SJCRH30 (cell line): ENCODE measurements at places on chromosomes 5 and 9. TPM values are rescaled to one million over a fixed set of nuclear protein-coding genes. Genes with fewer than 3 reads are reported as not detected.

DNA sequence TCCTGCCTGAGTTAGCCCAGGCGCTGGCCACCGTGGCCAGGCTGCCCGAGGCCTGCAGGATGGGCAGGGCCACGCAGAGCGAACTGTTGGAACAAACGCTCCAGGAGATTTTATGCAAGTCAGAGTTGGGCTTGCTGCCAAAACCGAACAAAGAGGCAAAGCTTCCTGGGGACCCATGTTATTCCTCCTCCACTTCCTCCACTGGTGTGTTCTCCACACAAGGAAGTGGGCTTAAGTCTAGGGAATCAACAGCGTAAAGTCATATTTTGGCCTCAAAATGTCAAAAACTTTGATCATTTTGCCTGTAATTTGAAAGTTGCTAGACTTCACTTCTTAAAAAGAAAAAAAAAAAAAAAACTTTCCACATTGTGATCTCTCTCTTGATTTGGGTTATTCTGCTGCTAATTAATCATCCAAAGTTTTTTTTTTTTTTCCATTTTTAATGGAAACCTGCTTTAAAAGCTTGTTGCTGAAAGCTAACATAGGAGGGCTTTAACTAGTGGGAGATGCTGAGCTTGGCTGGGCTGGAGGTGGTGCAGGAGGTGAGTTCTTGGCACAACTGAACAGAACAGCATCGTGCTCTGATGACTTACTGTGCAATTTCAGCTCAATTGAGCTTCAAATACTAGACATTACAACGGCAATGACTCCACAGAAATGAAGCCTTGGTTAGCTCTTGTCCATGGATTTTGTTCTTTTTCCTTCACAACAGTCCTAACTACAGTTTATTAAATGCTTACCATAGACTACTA lies 73.0 kb downstream of the PTPDC1 start:
- peak; percentile 92 for DNase-seq

DNA sequence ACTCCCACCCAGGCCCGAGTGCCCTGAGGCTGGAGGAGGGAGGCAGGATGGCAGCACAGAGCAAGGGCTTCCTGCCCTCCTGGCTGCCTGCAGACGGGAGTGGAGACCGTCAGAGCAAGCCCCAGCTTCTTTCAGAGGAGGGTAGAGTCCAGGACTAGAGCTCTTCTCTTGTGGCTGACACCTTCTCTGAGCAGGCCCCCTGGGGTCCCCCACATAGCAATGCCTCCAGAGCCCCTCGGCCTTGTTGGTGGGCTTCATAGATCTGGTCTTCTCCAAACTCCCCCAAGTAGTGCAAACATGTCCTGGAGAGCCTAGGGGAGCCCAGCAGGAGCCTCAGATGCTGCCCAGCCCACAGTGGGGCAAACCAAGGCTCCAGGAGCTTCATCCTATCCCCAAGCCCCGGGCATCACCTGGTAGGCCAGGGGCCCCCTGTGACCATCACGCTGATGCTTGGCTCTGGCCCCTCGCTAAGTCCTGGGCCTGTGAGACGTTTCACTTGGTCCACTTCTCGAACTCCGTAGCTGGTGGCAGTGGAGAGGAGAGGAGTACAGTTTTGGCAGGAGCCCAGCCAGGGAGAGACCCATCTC lies 2.0 kb downstream of the MZB1 start:
- DNase-seq: no peak

Gene TOR2A
- total RNA-seq: 3.9 and 5.8 TPM in 2 replicates

DNA sequence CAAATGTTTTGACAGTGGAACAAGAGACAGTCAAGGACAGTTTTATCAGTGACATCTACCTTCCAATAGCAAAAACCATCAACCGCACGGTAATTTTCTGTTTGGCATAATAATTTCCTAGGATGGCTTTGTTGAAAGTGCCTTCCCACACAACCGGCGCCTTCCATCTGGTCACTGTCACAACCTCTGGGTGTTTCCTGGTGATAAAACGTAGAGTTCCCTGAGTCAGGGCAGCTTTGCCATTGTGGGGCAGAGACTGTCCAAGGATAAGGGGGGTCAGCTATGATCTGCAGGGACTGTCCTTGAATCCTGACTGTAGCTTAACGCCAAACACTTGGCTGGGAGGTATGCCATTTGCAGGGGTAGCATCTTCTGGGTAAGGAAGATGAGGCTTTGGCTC lies 47.6 kb downstream of the GGTA1 start:
- no peak for DNase-seq

GRCh38 chr9:131982671-131983239 lies 96.9 kb downstream of the MED27 start:
- no peak for DNase-seq

- no peak for DNase-seq
Observed at GRCh38 chr5:146944764-146945616, 66.4 kb upstream of the PPP2R2B start.

DNA sequence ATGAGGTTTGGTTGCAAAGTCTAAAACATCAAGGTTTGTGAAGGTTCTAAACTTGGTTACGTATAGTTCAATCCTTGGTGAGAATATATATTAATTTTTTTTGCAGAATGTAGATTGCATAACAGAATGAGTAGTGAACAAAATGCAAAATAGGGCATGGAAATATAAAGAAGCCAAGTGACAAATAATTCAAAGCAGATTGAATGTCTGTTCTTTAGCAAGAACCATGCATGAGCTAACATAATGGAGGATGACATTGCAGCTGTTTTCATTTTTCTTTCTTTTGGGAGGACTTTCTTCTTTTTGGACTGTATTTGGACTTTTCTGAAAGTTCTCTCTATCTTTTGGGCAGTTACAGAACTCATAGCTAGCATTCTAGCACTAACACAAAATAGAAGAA lies 194.8 kb upstream of the MRPS30 start:
- no peak for DNase-seq

GRCh38 chr5:87836696-87837095 lies 424.0 kb upstream of the CCNH start:
- DNase-seq: no peak

Gene HRH2
- total RNA-seq: 0.15 TPM in 1 of 2 replicates, not detected in the other

DNA sequence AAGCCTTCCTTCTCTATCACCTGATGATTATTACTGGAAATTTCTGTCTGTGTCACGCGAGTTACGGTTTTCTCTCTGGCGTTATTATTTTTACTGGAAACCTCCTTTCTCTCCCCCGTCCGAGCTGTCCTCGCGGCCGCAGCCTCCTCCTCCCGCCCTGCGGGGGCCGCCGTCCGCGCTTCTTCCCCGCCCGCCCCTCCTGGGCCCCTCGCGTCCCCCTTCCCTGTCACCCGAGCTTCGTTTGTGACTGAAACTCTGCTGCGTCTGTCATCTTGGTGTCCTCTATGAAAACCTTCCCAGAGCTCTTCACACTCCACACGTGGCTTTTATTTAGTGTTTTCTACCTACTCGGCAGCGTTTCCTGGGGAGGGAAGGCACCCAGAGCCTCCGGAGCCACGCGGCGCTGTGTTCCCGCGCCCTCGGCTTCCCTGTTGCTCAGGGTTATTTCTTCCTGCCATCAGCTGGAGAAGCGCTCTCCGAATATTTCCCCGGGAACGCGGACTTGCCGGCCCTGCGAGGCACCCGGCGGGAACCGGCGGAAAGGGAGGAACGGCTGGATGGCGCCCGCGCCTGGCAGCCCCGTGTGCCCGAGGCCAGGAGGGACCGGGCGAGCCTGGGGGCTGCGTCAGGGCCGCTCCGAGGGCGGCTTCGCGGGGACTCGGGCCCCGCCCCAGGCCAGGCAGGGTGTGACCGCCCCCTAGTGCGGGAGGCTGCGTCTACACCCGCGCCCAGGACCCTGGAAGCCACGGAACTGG lies 33.9 kb downstream of the TRIP13 start:
- no peak for DNase-seq

DNA sequence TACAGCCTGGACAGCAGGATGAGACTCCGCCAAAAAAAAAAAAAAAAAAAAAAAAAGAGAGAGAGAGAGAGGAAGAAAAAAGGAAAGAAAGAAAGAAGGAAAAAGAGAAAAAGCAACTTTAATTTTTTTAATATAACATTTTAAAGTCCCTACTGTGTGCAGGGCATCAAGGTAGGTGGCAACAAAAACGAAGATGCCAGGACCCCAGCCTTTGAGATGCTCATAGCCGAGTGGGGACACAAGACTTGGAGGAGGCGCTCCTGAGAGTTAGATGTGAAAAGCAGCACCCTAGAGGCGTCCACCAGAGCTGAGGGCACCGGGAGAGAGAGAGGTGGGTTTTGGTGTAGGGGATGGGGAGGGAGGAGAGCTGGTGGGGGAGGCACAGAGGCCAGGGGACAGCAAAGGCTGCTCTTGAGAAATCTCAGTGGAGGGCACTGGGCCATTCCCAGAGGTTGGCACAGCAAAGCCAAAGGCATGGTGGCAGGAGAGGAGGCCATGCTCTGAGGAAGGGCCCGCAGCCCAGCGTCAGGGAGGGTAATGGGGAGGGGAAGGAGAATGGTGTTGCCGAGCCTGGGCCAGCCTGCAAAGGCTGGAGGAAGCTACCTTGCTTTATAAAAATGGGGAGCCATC lies 135.6 kb downstream of the C9orf50 start:
- DNase-seq: no peak

- DNase-seq: no peak
Observed at GRCh38 chr5:84130006-84130580, 254.6 kb downstream of the EDIL3 start.

GRCh38 chr5:122680623-122681350 lies 94.1 kb upstream of the SNX2 start:
- DNase-seq: no peak

Gene HSPB3
- total RNA-seq: 0.51 and 0.86 TPM in 2 replicates

DNA sequence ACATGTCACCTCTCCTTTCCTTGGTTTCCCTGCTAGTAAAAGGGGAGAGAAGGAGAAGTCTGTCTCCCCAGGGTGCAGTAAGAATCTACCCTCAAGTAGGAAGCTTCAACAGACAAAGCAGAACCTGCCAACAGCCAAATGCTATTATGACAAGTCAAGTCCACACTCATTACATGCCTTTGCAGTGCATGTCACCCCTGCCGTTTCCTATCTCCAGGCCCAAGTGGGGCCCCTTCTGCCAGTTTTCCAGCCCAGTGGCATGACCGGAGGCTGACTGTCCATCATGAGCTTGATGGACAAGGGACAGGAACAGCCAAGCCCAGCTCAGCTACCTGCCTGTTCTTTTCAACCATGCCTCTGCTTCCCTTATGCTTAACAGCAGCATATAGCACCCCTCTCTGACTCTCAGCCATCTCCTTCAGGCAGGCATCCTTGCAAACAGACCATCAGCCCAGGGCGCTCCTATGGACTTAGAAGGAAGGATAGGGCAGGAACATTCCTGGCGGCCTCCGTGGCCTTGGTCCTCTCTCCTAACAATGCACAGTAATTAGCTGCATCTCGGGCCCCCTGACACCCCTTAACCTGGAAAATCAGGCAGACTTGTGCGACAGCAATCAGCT lies 107.2 kb upstream of the RAD23B start:
- no peak for DNase-seq

DNA sequence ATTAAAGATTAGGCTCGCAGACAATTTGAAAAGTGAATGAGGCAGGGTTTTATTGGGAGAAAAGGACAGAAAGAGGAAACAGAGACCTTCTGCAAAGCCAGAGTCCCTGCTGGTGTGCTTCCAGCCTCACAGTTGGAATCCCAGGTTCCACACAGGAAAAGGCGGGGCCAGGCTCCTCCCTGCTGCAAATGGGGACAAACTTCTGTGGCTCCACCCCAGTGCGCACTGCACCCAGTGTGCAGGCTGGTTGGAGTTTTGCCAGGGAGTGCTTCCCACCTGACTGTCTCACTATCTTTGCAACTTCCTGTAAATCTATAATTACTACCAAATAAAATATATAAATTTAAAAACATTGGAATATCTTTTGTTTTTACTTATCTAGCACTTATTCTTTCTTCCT lies 386.0 kb upstream of the GRIN3A start:
- no peak for DNase-seq

DNA sequence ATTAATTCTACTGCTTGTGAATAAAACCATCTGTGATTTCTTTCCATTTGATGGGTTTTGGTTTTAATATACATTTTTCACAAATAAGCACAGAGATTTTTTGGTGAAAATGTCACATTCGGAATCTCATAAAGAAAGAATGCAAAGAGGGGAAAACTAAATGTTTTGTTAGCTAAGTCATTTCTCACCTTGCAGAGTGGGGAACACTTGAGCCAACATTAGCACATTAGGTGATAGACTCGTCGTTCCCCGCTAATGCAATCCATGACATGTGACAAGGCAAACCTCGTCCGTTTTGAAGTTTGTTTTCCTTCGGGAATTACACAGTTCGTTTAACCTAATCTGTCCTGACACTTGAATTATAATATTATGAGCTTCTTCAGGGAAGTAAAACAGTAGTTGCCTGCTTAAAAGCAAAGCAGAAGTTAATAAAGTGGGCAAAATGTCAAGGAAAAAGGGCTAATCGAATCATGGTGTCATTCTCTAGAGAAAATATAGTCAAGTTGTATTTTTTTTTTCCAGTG lies 95.8 kb upstream of the LMX1B start:
- DNase-seq: no peak

GRCh38 chr5:28374492-28374967 lies 1336.1 kb upstream of the CDH9 start:
- DNase-seq: peak; percentile 9

- DNase-seq: no peak
Observed at GRCh38 chr5:159038907-159039306, 60.8 kb downstream of the EBF1 start.

DNA sequence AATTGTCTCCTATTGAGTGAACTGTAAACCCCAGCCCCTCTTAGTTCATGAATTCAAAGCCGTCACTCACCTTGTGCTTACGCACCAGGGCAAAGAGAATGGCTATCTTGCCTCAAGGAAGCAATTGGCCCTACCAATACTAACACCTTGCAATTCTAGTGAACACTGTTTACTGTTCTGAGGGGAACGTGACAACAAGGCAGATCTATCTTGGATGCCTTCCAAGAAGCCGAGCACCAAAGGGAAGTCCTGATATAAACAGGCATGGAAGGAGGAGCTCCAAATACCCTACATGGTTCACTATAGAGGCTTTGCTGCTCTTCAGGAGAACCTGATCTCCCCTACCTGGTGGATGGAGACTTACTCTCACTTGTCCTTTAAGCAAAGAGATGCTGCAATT lies 1.7 kb upstream of the PLPPR1 start:
- peak; percentile 43 for DNase-seq

- DNase-seq: peak; percentile 54
Observed at GRCh38 chr9:129884220-129885017, 49.2 kb downstream of the USP20 start.

DNA sequence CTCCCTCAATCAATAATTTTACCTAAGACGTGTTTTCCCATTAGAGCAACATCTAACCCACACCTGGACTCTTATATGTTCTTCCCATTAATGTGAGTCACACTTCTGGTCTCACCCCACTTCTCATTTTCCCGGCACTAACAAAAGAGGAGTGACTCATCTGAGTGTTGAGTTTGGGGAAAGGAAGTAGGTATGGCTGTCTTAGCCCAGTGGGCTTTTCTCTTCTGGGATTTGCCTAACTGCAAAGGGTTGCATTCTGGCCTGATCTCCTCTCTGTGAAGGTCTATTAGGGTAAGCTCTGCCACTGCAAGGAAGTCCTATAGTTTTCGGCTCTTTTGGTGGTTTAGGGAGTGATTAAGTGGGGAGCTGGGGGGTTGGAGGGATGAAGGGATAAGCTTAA lies 195.6 kb downstream of the KIAA0825 start:
- no peak for DNase-seq

Gene FBXL7
- 13.6 and 15.1 TPM in 2 replicates for total RNA-seq

GRCh38 chr9:34637356-34638137 lies at the start of gene SIGMAR1:
SIGMAR1 (minus strand) TSS chr9:34637787; CDS start chr9:34637697, 90 bp downstream.
- peak; percentile 92 for DNase-seq

Gene MOB3B
- total RNA-seq: 0.25 and 0.34 TPM in 2 replicates

GRCh38 chr9:78399153-78399552 lies 102.2 kb downstream of the PSAT1 start:
- DNase-seq: no peak

Gene NKD2
- not detected in 2 replicates for total RNA-seq
